ENCODE measurements at places on chromosomes 5 and 9.
A peak's percentile ranks its signal among the peaks of the same experiment; 100 is the strongest.

GRCh38 chr9:93979721-93980120 is 24.6 kb upstream of the BARX1 start:
- DNase-seq, result no peak

- no peak for DNase-seq
Measured at GRCh38 chr5:52013523-52013922, 630.3 kb downstream of the ISL1 start.

- no peak for DNase-seq
Measured at GRCh38 chr5:21071421-21071820, 1083.4 kb upstream of the CDH18 start.

DNA sequence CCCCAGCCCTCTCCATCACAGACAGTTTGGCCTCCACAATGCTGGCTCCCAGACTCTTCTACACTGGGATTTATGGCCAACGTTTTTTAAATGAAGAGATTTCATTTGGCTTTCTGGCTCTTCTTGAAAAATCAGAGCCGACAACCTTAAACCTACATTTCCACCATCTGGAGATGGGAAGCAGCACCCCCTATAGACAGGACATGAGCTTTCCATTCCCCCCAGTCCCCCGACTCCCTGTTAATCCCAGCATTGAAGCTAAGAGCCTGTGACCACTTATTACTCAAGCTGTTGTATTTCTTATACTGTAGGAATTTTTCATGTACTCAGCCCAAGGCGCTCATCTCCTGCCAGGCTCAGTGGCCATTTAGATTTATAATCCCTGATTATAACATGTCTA is 34.0 kb upstream of the AFAP1L1 start:
- DNase-seq, result no peak

- peak; percentile 50 for DNase-seq
Measured at GRCh38 chr5:90015584-90016018, 394.0 kb downstream of the CETN3 start.

DNA sequence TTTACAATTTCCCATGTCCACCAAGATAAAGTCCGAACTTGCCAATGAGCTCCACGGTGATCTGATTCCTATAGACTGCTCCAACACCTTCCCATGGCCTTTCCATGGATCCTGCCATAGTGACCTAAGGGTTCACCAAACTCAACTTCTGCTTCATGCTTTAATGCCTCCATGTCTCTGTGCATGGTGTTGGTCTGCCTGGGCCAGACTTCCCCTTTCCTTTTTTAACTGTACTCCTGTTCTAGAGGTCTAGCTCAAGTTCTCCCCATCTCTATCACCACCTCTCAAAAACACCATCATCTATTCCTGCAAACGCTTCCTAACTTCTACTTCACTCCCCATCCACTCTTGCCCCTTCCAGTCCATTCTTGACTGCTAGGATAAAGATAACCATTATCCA is 14.8 kb upstream of the SMARCA2 start:
- DNase-seq, result no peak

GRCh38 chr5:40585537-40586267 is 94.0 kb upstream of the PTGER4 start:
- DNase-seq, result no peak

- DNase-seq, result no peak
Measured at GRCh38 chr5:104708027-104708426, 1145.4 kb upstream of the NUDT12 start.

- DNase-seq, result peak; percentile 11
Measured at GRCh38 chr5:84014966-84015365, 294.3 kb upstream of the HAPLN1 start.

DNA sequence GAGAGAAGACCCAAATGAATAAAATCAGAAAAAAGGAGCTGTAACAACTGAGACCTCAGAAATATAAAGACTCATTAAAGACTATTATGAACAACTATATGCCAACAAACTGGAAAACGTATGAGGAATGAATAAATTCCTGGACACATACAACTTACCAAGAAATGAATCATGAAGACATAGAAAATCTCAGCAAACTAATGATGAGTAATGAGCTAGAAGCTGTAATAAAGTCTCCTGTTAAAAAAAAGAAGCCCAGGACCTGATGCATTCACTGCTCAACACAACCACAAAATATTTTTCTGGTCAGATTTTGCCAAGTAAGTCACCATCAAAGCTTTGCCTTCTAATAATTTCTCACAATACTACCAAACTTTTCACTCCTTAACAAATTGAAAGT is 666.7 kb downstream of the LRRC70 start:
- DNase-seq, result peak; percentile 51

GRCh38 chr5:172910828-172911627 is 48.2 kb upstream of the RPL26L1 start:
- DNase-seq, result peak; percentile 72

- no peak for DNase-seq
Measured at GRCh38 chr9:21491756-21492155, 9.6 kb upstream of the IFNE start.

DNA sequence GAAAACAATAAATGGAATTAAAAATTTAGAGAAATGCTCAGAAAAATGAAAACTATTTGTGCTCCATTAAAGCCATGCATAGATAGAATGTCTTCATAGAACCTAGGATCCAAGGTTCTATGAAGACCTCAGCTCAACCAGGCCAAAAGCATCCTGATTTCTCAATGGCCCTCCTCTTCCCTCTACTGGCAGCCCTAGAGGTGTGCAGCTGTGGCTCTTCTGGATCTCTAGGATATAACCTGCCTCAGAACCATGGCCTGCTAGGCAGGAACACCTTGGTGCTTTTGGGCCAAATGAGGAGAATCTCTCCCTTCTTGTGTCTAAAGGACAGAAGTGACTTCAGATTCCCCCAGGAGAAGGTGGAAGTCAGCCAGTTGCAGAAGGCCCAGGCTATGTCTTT is 15.1 kb downstream of the IFNA1 start:
- DNase-seq, result peak; percentile 43

DNA sequence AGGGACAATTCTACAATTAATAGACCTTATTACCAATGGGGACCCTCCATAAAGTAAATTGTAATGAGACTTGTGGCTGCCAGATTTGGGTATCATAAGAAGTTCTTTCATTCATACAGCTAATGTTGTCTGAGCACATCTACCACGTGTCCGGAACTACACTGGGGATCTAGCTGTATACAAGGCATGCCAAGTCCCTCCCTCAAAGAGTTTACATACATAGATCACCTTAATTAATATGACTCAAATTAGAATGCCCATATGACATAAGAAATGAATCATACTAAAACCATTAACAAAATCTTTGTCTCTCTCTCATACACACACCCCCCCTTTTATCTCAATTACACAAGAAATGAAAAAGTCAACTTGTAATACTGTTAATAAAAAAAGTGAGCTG is 18.0 kb upstream of the NR4A3 start:
- no peak for DNase-seq

GRCh38 chr9:89065921-89066320 is 74.7 kb downstream of the S1PR3 start:
- DNase-seq, result no peak

DNA sequence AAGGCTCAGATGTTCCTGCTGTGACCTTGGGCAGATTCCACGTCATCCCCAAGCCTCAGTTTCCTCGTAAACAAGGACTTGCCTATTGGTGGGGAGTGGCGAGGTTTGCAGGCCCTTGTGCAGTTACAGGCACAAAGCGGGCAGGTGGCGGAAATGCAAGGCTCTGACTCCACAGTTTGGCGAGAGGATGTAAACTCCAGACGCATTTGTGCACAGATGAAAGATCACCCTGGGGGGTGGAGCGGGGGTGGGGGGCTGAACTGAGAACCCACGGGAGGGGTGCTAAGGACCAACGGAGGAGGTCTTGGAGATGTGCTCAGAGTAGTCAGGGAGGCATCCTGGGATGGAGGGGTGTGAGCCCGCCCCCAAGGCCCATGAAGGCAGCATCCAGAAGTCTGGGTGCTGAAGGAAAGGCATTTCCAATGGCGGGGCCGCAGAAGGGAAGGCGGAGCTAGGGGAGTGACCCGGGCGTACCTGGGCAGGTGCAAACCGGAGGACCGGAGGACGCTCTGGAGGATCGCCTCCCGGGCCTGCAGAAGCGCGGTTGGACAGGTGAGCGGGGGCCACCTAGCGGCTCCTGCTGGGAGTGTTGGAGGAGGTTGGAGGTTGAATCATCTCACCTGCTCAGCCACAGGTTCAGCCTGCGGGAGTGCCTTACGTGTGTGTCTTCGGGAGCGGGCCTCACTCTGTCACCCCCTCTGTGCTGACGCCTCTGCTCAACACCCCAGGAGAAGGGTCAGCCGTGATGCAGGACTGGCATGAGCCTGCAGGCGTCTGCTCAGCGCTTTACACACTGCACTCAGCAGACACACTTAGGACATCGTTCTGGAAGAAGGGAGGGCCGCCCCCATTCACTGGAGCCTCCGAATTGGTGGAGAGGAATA is 1.9 kb upstream of the FIBCD1 start:
- DNase-seq, result no peak

DNA sequence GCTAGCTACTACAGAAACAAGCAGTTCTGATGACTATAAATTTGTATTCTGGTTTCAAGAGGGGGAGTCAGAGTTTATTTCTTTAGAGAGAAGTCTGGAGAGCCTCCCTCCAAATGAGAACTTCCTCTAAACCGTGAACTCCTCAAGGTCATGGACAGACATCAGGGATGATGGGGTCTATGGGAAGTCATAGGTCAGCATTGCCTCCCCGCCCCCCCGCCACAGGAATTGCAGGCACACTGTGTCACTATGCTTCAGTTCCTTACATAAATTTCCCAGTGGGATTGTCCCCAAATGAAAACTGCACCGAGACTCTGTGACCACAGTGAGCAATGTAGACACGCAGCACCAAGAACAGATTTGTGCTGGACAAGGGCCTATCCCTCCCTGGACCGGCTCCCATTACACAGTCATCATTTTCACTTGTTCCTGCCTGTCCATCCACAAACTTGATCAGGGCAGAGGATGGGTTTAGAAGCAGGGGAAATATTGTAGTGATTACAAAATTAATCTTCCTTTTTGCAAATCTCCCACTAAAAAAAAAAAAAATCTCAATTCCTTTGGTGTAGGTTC is 300.3 kb downstream of the EFNA5 start:
- DNase-seq, result no peak

DNA sequence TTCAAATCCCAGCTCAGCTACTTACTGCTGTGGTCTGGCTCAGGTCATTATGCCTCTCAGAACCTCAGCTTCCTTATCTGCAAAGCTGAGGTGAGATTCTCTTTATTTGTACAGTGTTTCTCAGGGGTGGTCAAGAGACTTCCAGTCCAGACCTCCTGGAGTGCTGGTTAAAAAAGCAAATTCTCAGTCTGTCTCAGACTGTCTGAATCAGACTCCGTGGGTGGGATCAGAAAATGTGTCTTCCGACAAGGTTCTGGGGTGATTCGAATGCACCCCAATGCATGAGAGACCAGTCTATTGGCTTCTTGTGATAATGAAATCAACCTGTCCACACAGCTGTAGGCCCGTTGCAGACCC is 137.7 kb upstream of the SMIM23 start:
- DNase-seq, result peak; percentile 48

DNA sequence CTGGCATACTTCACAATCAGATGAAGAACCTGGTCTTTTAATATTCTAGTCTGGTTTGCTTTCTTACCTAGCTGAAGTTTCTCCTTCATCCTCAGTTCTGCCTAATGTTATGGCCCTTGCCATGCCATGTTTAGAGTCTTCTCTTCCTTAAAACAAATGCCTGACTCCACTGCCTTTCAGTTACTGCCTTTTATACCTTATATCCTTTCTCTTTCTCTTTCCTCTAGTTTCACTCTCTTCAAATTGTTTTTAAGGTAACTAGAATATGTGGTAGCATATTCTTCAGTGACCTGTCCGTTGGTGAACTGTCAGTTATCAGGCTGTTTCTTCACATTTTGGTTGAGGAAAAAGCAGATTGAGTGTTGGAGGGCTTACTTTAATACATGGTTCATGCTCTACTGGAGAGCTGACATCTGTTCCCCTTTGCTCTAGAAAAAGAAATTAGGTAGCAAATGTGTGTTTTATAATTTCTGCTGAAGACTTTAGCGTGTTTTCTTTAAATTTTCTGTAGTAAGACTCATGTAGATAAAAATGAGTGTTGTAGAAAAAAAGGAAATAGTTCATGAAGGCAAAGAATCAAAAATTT is 103.8 kb downstream of the DMXL1 start:
- no peak for DNase-seq
